ENCODE measurements at places on chromosomes 16 and 17.

GRCh38 chr17:57803021-57803420 lies 46.8 kb downstream of the MRPS23 start:
- no peak for DNase-seq

DNA sequence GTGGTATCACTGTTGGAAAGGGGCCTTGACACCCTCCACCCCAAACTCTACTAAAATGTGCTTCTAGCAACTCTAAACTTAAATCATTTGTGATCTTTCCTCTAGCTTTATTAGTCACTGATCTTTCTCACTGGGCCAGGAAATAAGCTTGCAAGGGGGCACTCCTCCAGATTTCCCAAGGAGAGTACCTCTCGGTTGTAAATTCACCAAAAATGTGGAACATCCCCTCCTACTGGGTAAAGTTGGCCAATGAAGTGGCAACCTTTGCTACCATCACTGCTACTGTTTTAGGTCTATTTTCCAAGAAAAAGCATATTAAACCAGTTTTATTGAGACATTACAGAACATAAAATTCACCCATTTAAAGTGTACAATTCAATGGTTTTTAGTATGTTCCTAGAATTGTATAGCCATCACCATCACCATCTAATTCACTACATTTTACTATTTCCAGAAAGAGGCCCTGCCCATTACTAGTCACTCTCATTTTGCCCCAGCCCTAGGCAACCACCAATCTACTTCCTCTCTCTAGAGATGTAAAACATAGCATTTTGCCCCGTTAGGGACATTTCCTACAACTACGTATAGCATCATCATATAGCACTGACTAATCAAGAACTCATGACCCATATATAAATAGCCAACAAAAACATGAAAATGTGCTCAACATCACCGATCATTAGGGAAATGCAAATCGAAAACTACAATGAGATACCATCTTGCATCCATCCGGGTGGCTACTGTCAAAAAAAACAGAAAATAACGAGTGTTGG lies 44.6 kb upstream of the ADCY9 start:
- no peak for DNase-seq

DNA sequence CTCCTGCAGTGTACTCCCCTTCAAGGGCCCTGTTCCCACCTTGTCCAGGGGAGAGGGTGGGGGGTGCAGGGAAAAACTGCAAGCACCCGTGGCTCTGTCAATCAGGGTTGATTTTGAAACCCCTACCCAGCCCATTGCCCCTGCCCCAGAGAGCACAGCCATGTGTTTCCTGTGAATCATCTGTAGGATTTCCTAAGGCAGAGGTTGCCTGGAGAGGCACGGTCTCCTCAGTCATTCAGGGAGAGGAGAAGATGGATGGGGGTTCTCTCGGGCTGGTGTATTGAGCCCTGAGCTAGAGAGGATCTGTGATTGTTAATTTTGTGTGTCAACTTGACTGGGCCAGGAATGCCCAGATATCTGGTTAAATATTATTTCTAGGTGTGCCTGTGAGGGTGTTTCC lies 3.5 kb upstream of the AGRP start:
- DNase-seq, result no peak

- no peak for DNase-seq
Measured at GRCh38 chr17:81713004-81713555, 996 bp downstream of the SLC25A10 start.

DNA sequence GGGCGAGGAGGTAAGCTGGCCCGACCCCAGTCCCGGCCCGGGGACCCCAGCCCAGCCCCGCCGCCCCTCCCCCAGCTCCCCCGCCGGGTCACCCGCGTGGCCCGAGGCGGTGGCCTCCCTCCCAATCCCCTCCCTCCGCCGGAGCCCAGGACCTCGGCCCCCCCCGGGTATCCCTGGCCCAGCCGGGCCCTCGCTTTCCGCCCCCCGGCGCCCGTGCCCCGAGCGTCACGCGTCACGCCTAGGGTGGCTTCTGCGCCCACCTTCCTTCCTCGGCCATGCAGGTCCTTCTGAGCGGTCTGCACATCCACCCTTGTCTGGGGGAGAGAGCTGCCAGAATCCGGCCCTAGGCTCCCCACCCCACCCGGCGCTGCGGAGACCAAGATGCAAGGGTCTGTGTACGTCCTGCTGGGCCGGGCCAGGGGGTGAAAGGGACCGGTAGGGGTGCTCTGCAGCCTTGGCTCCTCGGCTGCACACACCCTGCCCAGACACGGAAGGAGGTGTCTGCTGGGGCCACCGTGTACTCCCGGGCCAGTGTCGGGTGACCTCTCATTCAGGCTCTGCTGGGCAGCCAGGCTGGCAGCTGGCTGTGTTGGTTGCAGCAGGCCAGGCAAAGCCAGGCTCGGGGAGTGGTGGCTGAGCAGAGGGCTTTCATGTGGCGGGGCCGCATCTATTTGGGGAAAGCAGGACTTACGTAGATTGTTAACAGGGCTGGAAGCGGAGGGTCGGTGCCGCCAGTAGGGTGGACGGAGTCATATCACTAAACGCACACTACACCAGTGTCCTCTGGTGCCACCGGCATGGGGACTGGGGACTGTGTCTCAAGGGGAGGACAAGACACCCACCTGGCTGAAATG lies 754 bp downstream of the RAB11FIP4 start:
- DNase-seq, result no peak

DNA sequence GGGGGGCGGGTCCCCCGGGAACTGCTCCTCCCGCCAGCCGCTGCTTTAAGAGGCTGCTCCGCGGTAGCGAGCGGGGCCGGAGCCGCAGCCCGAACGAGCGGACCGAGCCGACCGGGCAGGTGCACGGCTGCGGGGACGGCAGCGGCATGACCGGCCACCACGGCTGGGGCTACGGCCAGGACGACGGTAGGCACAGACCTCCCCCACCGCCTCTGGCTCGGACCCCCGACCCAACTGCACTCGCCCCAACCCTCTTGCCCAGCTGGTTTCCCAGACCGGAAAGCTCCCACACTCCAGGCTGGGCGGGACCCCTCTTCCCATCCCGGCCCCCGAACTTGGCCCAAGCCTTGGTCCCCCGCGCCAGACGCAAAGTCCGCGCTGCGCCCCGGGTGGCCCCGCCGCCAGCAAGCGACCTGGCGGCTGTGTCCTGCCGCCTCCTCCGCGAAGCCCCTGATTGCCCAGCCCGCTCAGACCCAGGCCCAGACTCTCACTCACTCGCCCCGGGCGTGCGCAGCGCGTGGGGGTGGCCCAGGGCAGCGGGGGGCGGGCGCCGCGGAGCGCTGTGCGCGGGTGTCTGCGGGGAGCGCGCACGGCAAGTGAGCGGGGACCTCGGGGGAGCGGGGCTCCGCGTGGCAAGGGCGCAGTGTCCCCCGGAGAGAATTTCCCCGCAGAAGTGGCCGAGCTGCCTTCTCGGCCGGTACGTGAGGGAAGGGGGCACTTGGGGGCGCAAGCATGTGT lies at the start of gene CA7:
TSS of gene CA7 (plus strand) at position 73 of the 738 bp plus-strand sequence. CDS start at position 147, 74 bp downstream.
- no peak for DNase-seq

DNA sequence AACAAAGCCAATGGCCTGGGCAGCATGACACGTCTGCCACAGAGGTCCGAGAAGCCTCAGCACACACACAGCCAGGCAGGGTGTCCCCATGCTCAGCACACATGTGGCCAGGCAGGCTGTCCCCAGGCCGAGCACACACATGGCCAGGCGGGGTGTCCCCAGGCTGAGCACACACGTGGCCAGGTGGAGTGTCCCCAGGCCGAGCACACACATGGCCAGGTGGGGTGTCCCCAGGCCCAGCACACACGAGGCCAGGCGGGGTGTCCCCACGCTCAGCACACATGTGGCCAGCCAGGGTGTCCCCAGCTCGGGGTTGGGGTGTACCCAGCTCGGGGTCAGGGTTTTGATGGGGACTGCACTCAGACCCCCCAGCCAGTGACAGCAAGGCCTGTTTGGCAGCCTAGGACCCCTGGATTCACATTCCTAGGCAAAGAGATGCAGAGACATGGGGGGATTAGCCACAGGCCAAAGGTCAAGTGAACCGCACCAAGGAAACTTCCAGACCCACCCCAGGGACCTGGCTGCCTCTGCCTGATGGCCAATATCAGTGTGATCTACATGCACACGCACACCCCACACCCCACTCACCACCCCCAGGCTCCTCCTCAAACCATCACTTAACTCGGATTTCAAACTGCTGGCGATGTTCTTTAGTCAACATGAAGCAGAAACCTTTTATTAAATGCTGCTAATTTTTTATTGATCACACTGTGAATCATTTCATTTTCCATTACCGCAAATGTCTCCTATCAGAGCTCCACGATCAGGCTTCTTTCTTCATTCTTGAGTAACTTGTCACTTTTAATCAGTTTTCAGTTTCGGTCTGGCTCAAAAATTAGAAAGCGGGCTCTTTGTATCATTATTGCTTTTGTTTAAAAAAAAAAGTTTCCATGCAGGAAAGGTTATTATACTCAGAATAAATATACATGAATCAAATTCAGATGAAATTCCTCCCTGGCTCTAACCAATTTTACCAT lies 111.4 kb downstream of the ZNF423 start:
- DNase-seq, result no peak

DNA sequence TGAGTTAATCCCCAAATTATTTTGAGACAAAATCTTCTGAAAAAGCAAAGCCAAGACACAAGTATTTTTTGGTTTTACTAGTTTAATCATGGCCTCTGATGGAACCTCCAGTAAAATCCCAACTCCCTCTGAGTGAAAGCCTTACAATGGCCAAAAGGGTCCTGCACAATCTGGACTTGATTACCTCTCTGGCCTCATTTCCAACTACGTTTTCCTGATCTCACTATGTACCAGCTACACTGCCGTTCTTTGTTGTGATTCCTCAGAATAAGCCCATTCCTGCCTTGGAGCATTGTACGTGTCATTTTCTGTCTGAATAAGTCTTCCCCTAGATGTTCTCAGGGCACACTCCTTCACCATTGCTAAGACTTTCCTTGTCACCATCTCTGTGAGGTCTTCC lies 37.3 kb downstream of the SPOP start:
- no peak for DNase-seq

DNA sequence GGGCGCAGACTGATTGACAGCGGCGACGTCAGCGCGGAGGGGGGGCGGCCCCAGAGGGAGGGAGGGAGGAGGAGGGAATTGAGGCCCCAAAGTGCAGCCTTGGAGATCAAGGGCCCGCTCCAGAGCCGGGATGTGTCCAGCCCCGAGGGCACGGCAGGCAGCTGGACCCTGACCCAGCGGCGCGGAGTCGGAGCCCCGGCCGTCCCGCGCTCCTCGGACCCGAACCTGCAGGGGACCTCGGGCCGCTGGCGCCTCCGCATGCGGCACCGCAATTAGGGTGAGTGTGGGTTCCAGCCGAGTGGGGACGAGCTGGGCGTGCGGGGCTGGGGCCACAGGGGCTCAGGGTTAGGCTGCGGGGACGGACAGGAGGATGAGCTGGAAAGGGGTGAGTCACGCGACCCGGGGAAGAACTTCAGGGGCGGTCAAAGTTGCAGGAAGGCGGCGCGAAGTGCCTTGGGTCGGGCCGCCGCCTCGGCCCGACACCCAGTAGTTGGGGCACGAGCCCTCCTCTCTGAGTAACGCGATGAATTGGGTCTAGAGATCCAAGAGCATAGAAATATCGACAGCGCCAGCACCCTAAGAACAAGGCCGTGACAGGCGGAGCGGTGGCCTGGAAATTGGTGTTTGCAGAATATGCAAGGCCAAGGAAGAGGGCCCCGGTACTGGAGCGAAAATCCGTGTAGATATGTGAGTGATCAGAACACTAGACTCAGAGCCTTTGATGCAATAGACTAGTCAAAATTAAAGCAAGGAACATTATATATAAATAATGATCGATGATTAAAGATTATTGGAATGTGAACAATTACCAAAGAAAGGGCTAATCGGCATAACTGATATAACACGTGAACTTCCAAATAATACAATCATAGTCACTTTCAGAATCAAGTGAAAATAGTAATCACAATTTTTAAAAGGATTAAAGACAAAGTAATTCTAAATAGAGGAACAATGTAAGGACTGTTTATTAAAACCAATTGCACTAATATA lies at the start of gene TBX4:
TSS of gene TBX4 (plus strand) at position 122 of the 990 bp plus-strand sequence. CDS start 4,069 bp downstream, outside the sequence.
- DNase-seq, result no peak

DNA sequence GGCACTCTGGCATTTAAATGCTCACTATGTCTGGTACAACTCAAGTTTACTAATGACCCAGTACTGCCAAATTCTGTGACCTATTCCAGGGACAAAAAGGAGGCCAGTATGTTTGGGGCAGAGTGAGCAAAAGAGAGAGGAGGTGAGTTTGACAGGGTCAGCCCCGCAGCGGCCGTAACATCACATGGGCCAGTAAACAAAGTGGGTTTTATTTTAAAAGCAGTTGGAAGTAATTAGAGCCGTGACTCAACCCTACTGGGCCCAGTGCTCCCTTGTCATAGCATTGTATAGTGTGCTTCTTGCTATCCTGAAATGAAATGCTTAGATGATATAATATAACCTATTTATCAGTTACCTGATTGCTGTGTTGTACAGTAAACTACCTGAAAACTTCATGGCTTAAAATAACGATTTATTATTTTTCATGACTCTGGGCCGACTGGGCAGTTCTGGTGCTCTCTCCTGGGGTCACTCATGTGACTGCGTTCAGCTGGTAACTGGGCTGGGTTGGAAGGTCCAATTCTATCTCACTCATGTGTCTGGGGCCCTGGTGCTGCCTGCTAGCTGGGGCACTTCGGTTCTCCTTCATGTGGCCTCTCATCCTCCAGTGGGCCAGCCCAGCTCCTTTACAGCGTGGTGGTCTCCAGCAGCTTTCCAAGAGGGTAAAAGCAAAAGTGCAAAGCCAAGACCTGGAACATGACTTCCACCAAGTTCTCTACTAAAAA lies 27.4 kb downstream of the IQCK start:
- DNase-seq, result no peak

GRCh38 chr16:27748868-27749546 lies 199.1 kb downstream of the KATNIP start:
- peak; percentile 9 for DNase-seq

DNA sequence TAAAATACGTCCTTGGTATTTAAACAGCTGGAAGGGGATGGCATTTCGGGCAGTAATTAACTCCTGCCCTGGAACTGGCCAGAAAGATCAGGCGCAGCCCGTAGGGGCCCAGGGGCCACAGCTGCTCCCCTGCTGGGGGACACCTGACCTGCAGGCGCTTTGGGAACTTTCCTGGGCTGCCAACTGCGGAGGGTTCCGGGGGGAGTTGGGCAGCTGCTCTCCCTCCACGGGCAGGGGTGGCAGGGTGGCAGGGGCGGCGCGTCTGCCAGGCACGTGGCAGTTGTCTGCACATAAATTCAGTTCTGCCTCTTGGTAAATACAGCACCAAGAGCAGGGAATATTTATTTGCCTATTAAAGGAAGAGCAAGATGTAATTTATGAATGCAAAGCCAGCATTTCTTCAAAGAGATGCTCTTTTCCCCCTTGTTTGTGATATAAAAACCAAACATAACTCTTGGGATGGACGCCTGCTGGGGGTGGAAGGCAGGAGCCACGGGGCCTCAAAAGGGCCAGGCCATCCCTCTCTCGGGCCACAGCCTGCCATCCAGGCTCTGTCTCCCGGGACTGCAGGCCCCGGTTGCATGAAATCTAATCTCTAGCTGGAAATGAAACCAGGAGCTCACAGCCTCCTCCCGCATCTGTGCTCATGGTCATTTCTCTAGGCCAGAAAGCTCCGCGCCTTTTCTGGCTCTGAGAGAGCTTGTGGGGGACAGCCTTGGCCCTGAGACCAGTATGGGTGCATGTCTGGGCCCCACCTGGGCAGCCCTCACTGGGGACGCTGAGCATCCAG lies 29.9 kb upstream of the CHMP6 start:
- DNase-seq, result no peak

Measured in stimulated activated CD4-positive, alpha-beta T cell treated with anti-CD3 and anti-CD28 coated beads, Interleukin-2, amount 100 ng/mL, for 4 hours (primary cell).